GM23248 (cell line): ENCODE measurements at places on chromosomes 5 and 9.

GRCh38 chr9:75532233-75533050, 358.0 kb upstream of the PCSK5 start:
- no peaks in the 10 kb centered on the region for H3K4me1 ChIP-seq
- no peak for DNase-seq
- H3K27me3 ChIP-seq = no peaks in the 10 kb centered on the region
- H3K27ac ChIP-seq = no peak overlapping the region

DNA sequence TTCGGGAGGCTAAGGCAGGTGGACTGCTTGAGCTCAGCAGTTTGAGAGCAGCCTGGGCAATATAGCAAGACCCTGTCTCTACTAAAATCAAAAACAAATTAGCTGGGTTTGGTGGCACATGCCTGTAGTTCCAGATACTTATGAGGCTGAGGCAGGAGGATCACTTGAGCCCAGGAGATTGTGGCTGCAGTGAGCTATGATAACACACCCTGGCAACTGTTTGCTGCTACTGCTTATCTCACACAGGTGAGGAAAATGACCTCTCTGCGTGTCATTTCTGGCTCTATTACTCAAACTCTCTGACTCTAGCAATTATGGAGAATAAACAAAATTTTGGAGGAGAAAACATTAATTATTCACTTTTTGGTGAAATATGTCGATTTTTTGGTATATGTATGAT, 45.3 kb upstream of the TMC1 start:
- H3K27me3 ChIP-seq = no peaks in the 10 kb centered on the region
- no peak for DNase-seq
- H3K27ac ChIP-seq = no peak overlapping the region
- peaks cover 40% of the 10 kb centered on the region for H3K4me1 ChIP-seq
- no peak overlapping the region for H3K4me3 ChIP-seq

DNA sequence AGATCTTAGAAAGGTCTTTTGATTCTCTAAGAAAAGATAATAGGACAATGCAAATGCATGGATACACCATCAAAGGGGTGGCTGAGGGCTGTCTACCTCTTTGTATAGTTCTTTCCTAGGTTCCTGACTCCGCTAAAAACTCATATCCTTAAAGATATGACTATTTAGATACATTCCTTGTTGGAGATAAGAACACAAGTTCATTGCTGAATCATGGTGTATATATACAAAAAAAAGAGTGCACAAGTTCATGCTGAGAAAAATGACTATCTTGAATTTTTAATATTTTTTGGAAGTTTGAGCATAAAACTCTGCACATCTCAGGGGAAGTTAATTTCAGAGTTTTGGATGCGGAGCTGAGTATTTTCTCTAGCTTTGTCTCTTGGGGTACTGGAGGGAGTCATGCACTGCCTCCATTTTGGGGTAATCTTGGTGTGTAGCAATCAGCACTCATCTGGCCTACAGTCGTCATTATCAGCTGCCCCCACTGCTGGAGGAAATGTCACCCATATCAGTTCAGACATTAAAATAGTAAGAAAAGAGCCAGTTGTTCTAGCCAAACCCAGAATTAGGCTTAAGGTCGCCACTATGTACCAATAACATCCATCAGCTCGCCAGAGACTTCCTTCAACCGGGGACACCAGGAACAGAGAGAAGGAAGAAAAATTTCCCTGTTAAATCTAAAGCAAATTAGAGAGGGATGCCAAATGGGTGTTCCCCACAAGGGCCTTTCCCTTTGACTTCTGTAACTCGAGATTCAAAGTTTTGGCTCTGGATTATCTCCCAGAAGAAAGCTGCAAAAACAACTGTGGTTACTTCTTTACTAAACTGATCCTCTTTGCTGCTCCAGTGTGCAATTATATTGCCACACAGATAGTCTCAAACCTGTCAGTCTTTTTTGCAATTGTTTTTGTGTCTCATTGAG, 49.0 kb downstream of the PTTG1 start:
- H3K36me3 ChIP-seq = no peaks in the 10 kb centered on the region
- H3K27ac ChIP-seq = no peak overlapping the region
- no peak for DNase-seq
- peaks cover 19% of the 10 kb centered on the region; the same call in 1 of the 2 replicates for H3K4me1 ChIP-seq
- no peaks in the 10 kb centered on the region for H3K27me3 ChIP-seq

DNA sequence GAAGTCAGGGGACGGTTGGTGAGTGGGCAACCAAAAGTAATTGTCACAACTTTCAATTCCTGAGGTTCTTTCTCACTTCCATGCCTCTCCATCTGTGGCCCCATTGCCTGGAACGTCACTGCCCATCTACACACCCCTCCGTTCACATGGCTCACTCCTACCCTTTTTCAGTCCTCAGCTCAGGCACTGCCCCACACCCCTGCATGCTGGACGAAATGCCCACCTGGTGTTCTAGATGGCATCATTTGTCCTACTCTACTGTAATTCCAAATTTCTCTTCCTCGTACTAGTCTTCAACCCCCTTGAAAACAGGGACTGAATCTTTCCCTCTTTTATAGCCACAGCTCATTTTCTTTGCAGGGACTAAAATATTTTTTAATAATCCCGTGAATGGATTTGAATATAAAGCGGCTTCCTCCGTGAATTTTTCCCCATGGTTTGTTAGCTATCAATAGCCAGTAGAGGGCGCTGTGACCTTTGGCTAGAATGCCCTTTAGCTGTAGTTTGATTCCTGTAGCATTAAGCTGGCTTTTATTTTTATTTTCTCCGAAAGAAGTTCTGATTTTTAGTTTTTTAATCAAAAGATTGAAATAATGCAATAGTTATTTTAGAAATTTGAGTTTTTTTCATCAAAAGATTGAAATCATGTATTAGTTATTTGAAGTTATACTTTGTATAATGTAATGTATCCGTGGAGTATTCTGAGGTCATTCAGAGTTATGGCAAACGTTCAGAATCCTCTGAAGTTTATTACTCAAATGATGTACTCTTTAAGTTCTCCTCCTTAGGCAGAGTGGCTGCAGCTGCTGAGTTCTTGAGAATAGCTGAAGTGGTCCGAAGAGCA, 232.1 kb downstream of the SH3GL2 start:
- no peak overlapping the region for H3K27ac ChIP-seq
- no peak overlapping the region for H3K4me3 ChIP-seq
- H3K4me1 ChIP-seq = no peaks in the 10 kb centered on the region
- peaks cover 50% of the 10 kb centered on the region for H3K27me3 ChIP-seq
- no peaks in the 10 kb centered on the region for H3K36me3 ChIP-seq

GRCh38 chr9:21452681-21453080, 12.4 kb downstream of the IFNA1 start:
- H3K36me3 ChIP-seq = peaks cover 14% of the 10 kb centered on the region
- no peak overlapping the region for H3K4me3 ChIP-seq
- no peaks in the 10 kb centered on the region for H3K27me3 ChIP-seq
- no peak overlapping the region for H3K27ac ChIP-seq
- H3K4me1 ChIP-seq = peaks cover 44% of the 10 kb centered on the region
- DNase-seq = no peak

DNA sequence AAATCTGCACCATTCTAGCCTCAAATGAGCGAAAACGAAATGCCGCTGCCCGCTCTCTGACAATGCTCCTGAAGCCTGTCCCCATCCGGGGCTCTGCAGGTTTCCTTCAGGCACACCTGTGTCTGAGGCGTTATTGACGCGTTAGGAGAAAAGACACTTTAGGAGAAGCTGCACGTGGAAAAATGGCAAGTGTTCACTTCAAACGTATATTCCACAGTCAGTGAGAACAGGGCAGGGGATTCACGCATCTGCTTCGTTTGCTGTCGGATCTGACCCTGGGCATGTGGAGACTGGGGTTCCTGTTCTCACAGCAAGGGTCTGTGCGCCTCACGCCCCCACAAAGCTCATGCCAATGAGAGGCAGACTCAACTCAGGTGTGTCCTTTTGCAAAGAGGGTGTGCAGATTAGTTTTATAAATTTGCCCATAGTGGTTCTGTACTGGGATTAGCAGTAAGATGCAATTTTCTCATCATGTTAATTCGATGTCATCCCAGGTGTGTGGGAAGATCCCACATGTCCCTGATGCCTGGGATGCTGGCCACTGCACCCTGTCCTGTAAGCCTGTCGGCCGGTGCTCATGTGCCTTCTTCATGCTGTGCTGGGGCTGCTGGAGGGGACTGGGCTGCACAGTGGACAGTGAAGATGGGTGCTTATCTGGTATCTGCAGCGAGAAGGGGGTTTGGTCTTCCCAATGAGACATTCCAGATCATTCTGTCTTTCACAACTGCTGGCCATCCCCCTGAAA, 11.2 kb upstream of the TBC1D9B start:
- no peak for DNase-seq
- H3K27ac ChIP-seq = no peak overlapping the region
- no peaks in the 10 kb centered on the region for H3K36me3 ChIP-seq
- H3K4me3 ChIP-seq = no peak overlapping the region
- no peaks in the 10 kb centered on the region for H3K27me3 ChIP-seq
- peaks cover 6% of the 10 kb centered on the region for H3K4me1 ChIP-seq

GRCh38 chr5:153347611-153348010, 142.9 kb upstream of the GRIA1 start:
- H3K27me3 ChIP-seq = peaks cover 12% of the 10 kb centered on the region
- H3K4me3 ChIP-seq = no peak overlapping the region
- no peak for DNase-seq
- no peaks in the 10 kb centered on the region for H3K36me3 ChIP-seq

- no peaks in the 10 kb centered on the region for H3K4me1 ChIP-seq
- H3K36me3 ChIP-seq = no peaks in the 10 kb centered on the region
- H3K27ac ChIP-seq = no peak overlapping the region
- no peak overlapping the region for H3K4me3 ChIP-seq
- no peak for DNase-seq
These were observed 59.5 kb downstream of the MUSK start for GRCh38 chr9:110728058-110728457.

GRCh38 chr9:125745682-125746016, 1.5 kb upstream of the PBX3 start:
- H3K36me3 ChIP-seq = no peaks in the 10 kb centered on the region
- H3K4me3 ChIP-seq = peak overlapping the region; percentile 65
- H3K27me3 ChIP-seq = no peaks in the 10 kb centered on the region
- peaks cover 40% of the 10 kb centered on the region for H3K4me1 ChIP-seq
- no peak for DNase-seq

- no peaks in the 10 kb centered on the region for H3K27me3 ChIP-seq
- no peak overlapping the region for H3K27ac ChIP-seq
- no peaks in the 10 kb centered on the region for H3K36me3 ChIP-seq
- DNase-seq = no peak
- H3K4me1 ChIP-seq = peaks cover 32% of the 10 kb centered on the region
- H3K4me3 ChIP-seq = no peak overlapping the region
These were observed 38.3 kb upstream of the ADRA1B start for GRCh38 chr5:159877894-159878448.

GRCh38 chr9:72443855-72444254, 77.6 kb upstream of the TMC1 start:
- H3K27me3 ChIP-seq = no peaks in the 10 kb centered on the region
- H3K4me3 ChIP-seq = no peak overlapping the region
- H3K36me3 ChIP-seq = no peaks in the 10 kb centered on the region

GRCh38 chr9:123167474-123167873, 100.9 kb downstream of the STRBP start:
- H3K27me3 ChIP-seq = no peaks in the 10 kb centered on the region
- DNase-seq = no peak
- no peak overlapping the region for H3K27ac ChIP-seq
- no peaks in the 10 kb centered on the region for H3K4me1 ChIP-seq

- H3K27ac ChIP-seq = no peak overlapping the region
- no peak for DNase-seq
- no peaks in the 10 kb centered on the region for H3K36me3 ChIP-seq
- no peak overlapping the region for H3K4me3 ChIP-seq
- H3K27me3 ChIP-seq = peaks cover 11% of the 10 kb centered on the region
- H3K4me1 ChIP-seq = peaks cover 11% of the 10 kb centered on the region; the same call in 1 of the 2 replicates
These were observed 146.0 kb downstream of the LIFR start for GRCh38 chr5:38410304-38410990.
